Stimulated activated CD4-positive, alpha-beta T cell treated with anti-CD3 and anti-CD28 coated beads, Interleukin-4, amount 100 ng/mL, for 48 hours (primary cell): ENCODE measurements at places on chromosomes 5 and 9.

- no peak for DNase-seq
These were observed 339.2 kb downstream of the ARL15 start for GRCh38 chr5:53971131-53971530.

GRCh38 chr9:121242219-121242958, 25.6 kb upstream of the GSN start:
- no peak for DNase-seq

- DNase-seq = no peak
These were observed 11.2 kb upstream of the MARCHF3 start for GRCh38 chr5:127041571-127041970.

DNA sequence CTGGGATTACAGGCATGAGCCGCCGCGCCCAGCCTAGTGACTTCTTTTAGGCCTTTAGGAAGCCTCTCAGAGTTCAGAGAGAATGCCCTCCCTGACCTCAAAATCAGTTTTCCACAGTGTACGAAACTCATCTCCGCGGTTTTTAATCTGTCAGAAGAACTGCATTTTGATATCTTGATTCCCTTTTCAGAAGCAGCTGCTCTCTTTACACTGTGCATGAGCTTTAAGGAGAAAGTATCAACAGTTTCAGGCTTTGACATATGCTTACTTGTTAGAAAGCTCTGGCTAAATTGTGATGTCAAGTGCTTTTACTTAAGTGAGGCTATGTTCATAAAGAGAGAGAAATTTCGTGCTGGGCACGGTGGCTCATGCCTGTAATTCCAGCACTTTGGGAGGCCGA, 74.6 kb downstream of the USP20 start:
- no peak for DNase-seq

- no peak for DNase-seq
These were observed 129.4 kb downstream of the FBN2 start for GRCh38 chr5:128408622-128409021.

- DNase-seq = no peak
These were observed 252.5 kb downstream of the TLE4 start for GRCh38 chr9:79824265-79824664.

- no peak for DNase-seq
These were observed 172.8 kb downstream of the COL23A1 start for GRCh38 chr5:178417391-178417811.
